ENCODE measurements at places on chromosomes 7 and 10.

GRCh38 chr10:92847202-92847864, 987 bp upstream of the EXOC6 start:
- DNase-seq: no peak

- no peak for DNase-seq
Observed at GRCh38 chr7:51138123-51139085, 178.2 kb downstream of the COBL start.

- DNase-seq: peak; percentile 33
Observed at GRCh38 chr7:135193615-135194081, 17.7 kb downstream of the WDR91 start.

DNA sequence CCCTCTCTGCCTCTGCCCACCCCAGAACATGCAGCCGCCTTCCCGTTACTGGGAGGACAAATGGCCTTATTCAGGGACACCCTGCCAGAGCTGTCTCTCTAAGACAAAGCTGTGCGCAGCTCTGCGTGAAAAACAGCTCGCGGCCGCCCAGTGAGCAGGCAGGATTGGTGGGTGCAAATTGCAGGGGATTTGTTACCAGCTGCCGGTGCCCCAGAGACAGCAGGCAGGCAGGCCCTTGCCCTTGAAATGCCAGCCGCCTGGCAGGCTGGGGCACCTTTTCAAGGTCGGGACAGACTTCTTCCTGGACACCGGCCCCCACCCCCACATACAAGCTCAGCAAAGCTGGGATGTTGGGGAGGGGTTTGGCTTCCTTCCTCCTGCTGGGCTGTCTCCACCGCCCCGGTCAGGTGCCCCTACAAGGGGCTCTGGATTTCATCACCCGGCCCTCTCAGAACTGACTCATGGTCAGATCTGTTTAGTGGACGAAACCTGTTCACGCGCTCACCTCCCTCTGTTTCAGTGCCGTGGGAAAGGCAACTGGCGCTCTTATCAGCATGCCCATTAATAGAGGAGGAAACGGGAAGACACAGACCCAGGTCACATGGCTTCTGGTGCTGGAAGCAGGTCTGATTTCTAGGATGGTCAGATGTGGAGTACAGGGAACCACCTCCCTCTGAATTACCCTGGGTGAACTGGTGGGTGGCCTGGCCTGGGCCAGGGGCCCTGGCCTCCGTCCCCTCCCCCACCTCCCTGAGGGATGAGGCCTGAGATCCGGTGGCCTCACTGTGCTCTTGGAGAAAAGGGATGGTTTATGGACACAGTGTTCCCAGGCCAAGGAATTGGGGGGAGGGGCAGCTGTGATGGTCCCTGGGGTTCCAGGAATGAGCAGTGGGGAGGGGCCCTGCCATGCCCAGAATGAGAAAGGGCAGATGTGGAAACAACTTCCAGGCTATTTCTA, 123.9 kb upstream of the PPIF start:
- DNase-seq: no peak

Data from activated CD8-positive, alpha-beta memory T cell treated with anti-CD3 and anti-CD28 coated beads, Interleukin-2, amount 10 ng/mL, durations not matched to agents 7 days and 5 days (primary cell).